ENCODE measurements at places on chromosomes 2 and 18. TPM values are rescaled to one million over a fixed set of nuclear protein-coding genes. Genes with fewer than 3 reads are reported as not detected.
A peak's percentile ranks its signal among the peaks of the same experiment; 100 is the strongest.

Gene CD207
- total RNA-seq, result not detected

Gene SIX3
- total RNA-seq, result not detected

Gene PRKAG3
- total RNA-seq, result not detected

Gene KCNG2
- 2.1 TPM for total RNA-seq

Gene ASXL2
- total RNA-seq, result 7.9 TPM

Gene GPR45
- total RNA-seq, result 1.5 TPM

Gene PRSS56
- 0.18 TPM for total RNA-seq

Gene ATF2
- 119 TPM for total RNA-seq

GRCh38 chr2:46984040-46984439, 68.4 kb upstream of the MCFD2 start:
- DNase-seq, result no peak

DNA sequence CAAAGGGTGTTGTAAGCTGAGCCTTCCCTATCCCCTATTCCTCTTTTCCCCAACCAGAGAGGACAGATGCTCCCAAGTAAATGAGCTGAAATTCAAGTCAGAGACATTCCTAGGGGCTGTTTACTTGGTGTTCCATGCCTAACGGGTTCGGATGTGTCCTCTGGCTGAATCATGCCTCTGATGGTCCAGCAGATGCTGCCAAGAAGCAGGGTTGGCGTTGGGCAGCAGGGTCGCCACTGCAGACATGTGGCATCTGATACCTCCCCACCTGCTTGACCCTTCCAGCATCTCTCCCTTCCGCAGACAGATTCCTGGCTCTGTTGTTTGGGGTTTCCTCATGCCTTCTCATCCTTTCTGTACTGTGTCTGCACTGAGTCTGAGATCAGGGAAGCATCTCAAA, 108.3 kb downstream of the HNRNPLL start:
- DNase-seq, result no peak

DNA sequence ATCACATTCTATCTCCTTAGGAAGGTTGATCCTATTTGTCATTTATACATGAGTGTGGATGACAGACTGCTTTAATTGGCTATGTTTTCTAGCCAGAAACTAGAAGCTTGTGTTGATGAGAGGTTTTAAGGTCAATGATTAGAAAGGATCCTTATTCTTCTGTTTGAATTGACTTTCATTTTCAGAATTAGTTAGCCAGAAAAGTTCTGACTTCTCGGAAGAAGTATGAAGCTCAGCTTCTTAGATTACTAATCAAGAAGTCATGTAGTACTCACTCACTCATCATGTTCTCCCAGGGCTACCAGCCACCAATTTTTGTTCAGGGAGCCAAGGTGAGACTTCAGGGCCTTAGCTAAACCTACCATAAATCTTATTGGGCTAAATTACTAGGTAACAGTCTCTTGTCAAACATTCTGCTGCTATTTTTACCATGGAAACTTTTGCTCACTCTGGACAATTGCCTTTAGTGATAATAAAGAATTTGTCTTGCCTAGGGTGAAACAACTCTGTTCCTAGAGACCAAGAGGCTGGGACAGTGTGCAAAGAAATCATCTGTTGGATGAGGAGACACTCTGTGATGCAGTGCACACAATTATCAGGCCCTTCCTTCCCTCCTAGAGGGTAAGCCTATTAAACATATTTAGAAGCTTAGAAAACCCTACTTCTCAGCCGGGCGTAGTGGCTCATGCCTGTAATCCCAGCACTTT, 111.6 kb upstream of the DNMT3A start:
- DNase-seq, result no peak

DNA sequence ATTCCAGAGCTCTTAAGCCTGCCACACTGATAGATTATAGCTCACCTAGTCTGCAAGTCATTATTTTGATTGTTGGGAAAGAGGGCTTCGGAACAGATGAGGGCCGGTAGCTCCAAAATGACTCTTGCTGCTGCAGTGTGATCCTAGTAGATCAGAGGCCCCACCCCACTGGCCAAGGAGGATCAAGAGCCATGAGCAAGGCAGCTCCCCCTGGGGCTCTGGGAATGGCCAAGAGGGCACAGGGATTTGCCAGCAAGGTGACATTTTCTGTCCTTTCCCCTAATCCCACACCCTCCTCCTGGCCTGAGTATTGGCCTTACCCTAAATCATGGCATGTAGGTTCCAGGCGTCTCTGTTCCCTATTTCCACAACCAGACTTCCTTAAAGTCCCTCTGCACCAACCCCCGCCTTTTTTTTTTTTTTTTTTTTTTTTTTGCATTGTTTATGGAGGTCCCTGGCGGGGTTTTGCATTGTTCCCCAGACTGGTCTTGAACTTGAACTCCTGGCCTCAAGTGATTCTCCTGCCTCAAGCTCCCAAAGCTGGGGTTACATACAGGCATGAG, 36.5 kb downstream of the EIF4E2 start:
- DNase-seq, result no peak

DNA sequence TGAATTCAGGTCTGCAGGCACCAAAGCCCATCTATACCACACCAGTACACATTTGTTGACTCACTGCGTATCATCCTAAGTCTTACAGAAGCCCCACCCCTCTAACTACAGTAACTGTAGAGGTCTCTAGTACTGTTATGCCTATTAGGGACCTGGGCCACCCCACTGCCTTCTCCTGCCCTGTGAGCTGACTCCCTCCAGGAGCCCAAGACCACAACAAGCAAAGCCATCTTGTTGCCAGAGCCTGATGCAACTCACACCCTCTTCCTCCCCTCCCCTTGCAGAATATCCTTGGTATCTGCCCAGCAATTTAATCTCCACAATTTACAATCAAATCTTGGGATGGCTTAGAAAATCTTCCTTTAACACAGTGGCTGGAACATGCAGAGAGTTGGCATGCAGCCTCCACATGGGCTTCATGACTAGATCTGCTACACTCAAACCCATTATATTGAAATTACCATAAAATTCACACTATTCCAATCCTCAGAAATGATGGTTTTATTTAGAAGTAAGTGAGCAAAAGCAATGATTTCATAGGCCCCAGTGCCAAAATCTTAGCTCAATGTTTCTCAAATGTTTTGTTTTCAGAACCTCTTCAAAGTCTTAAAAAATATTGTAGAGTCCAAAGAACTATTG, 17.7 kb upstream of the CYP1B1 start:
- DNase-seq, result no peak

DNA sequence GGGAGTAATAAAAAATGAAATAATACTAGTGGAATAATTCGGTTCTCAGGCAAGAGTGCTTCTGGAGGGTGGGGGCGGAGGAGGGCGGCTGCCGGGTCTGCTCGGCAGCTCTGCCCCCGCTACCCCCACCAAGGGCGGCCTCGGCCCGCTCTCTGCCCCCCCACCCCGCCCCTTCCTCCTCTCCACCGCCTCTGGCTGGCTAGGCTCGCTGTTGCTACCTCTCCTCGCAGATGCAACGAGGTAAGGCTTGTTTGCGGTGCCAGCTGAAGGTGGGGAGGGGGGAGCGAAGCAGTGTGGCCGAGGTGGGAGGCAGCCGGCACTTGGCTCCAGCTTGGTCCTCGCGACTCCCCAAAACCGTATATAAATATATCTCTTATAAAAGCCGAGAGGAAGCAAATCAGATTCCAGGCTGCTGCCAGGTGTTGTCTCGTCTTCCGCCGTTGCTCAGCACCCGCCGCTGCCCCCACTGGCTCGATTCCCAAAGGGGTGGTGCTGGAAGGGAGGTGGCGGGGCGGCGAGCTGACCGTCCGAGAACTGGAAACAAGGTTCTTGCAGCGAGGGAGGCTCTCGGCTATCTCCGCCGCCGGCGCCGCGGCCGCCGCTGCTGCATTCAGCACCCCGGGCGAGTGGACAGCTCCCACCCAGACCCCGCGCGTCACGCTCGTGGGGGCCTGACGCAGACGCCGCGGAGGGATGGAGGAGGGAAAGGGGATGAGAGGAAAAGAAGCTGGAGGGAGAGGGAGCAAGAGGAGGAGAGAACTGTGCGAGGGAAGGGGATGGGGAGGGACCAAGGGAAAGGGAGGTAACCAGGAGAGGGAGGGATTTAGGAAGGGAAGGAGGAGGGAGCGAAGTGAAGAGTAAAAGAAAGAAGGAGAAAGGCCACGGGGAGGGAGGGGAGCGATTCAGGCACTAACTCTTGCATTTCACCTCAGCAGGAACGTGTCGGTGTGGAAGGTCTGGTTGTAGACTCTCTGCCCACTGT, at the start of gene MARCHF4:
MARCHF4 (minus strand) TSS at position 763 of the 982 bp plus-strand sequence. CDS start 2,223 bp downstream, outside the sequence.
- DNase-seq, result peak; percentile 24

DNA sequence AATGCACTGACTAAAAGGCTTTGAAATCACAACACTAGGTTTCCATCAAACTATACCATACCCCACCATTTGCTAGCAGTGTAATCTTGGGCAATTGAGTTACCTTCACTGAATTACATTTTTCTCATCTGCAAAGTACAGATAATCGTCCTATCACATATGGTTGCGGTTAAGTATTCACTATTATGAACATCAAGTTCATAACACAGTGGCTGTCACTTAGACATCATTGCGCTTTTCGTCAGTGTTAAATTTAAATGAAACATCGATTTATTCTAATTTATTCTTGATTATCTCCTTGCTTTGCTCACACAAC, 505.9 kb downstream of the CPS1 start:
- DNase-seq, result no peak

GRCh38 chr2:5867056-5867455, 174.9 kb downstream of the SOX11 start:
- no peak for DNase-seq

DNA sequence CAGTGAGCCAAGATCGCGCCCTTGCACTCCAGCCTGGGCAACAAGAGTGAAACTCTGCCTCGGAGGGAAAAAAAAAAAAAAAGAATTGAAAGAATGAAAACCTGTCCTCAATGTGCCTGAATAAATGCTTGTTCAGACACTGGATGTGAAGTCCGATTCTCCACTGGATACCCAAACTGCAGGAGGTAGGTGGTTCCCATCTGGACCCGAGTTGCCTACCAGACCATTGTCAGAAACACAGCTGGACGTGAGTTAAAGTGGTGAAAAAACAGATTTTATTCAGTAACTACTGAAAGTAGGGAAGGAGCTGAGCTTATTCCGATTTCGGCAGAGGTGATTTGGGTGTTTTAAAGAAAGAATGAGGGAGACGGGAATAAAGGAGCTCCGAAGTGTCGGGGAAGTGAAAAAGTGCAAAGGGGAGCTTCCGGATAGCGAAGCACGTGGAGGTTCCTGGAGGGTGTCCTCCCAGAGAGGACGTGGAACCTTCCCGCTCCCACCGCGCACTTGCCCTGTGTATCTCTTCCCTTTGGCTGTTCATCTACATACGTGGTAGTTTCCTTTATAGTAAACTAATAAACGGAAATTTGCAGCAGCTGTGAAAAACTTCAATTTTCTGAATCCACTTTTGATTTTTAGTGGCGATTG, 10.4 kb upstream of the ZDBF2 start:
- no peak for DNase-seq

DNA sequence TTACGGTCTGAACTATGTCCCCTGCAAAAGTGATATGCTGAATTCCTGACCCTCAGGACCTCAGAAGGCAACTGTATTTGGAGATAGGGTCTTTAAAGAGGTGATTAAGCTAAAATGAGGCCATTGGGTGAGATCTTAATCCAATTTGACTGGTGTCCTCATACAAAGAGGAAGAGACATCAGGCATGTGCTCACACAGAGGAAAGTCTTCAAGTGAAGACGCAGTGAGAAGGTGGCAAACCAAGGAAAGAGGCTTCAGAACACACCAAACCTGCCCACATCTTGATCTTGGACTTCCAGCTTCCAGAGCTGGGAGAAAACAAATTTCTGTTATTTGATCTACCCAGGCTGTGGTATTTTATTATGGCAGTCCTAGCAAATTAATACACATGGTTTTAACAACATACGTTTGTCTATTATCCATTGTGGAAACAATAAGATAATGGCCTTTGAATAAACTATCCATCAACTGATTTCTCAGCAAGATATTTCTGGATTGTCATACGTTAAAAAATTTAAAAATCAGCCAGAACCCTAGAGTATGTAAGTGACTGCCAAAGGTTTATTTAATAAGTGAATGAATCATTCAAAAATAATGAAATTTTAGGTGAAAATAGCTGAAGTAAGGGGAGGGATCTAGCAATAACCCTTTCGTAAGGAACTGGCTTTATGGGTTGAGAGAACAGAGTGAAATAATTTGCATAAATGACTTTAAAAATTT, 6.5 kb downstream of the WIPF1 start:
- no peak for DNase-seq

GRCh38 chr2:226471987-226472470, 327.6 kb downstream of the IRS1 start:
- no peak for DNase-seq

DNA sequence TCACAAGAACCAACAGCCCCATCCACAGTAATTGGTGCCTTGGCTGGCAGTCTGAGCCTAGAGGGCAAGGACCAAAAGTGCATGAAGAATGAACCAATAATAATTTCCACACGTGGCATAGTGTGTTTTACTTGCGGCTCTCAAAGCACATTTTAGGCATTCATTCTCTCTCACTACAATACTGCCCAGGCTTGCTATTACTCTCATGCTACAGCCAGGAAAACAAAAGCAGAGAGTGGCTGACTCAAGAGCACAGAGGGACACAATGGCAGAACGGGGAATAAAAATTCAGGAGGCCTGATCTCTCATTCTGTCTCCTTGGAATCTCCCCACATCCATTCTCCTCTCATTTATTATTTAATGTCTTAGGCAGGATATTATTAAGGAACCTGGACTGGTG, 57.0 kb upstream of the NOL4 start:
- DNase-seq, result no peak

DNA sequence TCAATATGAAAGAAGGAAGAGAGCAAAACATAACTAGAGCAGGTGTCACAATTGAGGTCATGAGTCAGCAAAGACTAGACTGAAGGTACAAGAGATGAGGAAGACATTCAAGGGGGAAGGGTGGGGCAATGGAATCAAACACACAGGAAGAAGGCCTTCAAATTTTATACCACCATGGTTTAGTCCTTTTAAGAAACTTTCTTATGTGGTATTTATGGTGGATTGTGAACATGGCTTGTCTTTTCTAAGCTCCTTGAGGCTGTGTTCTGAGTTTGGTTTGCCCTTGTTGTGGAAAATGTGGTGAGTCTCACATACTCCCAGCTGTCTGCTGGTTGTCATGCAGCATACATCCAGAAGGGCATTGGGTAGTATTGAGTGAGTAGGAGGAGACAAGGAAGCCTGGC, 62.1 kb downstream of the NABP1 start:
- DNase-seq, result no peak

GRCh38 chr2:173235947-173236803, 118.5 kb upstream of the CDCA7 start:
- DNase-seq, result no peak

GRCh38 chr2:137964066-137964858, at the start of gene HNMT:
Gene HNMT (plus strand): TSS chr2:137964473. CDS start chr2:137964492, 19 bp downstream.
- no peak for DNase-seq

DNA sequence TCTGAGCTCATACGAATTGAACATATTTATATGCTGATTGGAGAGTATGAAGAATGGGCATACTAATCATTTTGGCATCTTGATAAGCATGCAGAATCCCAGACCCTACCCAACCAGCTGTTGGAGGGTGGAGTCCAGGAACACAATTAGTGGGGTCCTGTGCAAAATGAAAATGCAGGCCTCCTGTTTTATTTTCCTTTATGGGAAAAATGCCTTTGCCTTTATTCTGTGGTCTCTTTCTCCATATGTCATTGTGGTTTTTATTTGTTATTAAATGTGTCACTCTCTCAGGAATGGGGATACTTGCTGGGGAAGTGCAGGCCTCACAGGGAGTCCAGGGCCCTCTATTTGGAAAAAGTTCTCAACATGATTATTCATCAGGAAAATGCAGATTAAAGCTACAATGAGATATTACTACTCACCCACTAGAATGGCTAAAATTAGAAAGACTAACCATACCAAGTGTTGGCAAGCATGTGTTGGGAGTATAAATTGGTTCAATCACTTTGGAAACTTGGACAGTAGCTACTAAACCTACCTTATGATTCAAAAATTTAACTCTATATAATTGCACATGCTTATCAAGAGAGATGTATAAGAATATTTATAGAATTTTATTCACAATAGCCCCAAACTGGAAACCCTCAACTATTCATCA, 223.1 kb upstream of the FBXO11 start:
- DNase-seq, result no peak

Measured in cerebellum (tissue), 4 donors.